ENCODE measurements at places on chromosomes 11 and 22.
A peak's percentile ranks its signal among the peaks of the same experiment; 100 is the strongest.

DNA sequence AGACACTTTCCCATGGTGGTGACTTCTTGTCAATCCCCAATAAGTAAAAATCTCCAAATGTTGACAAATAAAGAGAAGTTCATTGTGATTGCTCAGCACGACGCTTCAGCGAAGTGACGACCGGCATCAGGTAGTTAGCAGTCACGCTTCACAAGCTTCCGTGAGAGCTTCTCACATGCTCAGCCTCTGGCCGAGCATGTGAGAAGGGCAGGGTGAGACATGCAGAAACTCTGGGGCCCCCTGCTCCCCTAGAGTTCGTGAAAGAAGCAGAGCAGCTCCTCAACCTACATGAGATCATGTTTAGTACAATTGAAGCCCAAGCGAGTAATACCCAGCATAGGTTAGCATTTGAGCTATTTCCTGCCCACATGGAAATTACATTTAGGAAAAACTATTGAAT, 4.4 kb upstream of the C11orf16 start:
- DNase-seq = no peak

DNA sequence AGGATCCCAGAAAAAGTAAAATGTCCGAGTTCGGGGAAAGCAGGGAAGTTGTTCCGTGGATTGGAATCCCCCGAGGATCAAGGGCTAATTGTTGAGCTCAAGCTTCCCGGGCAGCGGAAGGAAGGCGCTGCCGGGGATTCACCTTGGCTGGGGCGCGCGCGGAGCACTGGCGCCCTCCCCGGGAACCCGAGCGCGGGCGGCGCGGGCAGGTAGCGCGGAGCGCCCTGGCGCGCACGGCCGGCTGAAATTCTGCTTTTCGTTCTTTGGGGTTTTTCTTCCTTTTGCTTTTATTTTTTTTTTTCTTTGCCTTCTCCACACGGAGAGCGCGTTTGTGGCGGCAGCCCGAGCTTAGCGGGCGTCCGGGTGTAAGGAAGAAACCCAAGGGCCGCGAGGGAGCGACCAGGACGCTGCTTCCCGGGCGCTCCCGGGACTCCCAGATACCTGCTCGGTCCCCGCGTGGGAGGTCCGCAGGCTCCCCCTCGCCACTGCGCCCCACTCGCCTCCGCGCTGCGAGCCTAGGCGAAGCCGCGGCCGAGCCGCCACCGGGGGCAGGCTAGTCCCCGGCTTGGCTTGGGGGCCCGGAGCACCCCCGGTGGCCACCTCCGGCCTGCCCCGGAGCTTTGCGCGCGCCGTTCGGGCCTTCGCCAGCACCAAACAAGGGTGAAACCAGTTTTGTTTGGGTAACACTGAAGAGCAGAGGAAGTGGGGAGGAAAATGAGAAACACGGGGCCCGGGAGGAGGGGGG, 4.8 kb upstream of the IGF2 start:
- no peak for DNase-seq

DNA sequence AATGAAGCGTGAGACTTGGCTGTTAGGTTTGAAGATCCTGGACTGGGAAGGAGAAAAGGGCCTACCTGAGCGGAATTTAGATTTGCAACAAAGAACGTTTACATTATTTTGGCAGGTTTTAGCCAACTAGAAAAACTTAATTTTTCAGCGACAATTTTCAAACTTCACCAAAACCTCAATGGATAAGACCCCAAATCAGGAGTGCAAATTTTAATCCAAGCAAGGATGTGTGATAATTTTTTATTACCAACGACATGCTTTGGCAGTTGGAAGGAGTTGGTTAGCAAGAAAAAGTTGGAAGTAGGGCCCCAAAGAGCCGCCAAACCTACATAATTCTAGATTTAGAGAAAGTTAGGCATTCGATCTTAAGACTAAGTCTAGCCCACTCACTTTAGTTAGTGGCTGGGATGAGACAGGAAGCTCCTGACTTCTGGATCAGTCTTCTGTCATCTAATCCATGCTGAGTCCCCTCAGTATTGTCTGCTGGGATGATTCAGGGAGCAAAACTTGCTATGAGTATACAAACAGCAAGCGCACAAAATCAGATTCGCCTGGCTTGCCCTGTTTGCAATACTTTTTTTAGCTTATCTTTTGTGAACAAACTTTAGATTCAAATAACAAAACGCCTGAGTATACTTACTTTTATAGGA, 787 bp upstream of the RDX start:
- DNase-seq = peak; percentile 18

GRCh38 chr11:1384199-1384970, 5.3 kb upstream of the BRSK2 start:
- no peak for DNase-seq

- DNase-seq = no peak
Measured at GRCh38 chr11:43010042-43010441, 301.8 kb upstream of the API5 start.

DNA sequence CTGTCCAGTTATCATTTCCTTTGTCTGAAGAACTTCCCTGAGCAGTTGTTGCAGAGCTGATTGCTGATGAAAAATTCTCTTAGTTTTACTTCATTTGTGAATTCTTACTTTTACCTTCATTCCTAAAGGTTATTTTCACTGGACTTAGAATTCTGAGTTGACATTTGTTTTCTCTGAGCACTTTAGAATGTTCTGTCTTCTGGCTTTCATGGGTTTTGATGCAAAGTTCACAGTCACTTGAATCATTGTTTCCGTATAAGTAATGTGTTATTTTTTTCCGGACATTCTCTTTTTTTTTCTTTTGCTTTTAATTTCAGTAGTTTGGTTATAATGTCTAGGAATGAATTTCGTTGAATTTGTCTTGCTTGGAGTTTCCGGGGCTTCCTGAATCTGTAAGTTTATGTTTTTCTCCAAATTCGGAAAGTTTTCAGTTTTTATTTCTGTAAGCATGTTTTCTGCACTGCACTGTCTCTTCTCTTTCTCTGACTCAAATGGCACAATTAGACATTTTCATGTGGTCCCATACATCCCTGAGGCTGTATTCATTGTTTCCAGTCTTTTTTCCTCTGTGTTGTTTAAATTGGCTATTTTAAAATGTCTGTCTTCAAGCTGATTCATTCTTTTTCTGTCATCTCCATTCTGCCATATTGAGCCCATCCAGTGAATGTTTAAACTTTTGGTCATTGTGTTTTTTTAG, 68.5 kb upstream of the NARS2 start:
- DNase-seq = no peak

DNA sequence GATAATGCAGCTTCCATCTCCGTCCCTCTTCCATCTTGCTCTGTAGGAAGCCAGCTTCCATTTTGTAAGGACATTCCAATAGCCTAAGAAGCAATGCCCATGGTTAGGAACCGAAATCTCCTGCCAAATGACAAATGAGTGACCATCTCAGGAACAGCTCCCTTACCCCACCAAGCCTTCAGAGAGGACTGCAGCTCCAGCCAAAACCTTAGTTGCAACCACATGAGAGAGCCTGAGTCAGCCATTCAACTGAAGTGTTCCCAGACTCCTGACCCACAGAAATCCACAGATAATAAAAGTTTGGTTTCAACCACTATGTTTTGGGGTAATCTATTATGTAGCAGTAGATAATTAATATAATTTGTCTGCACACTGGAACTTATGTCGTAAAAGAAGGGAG, 51.7 kb upstream of the LDLRAD3 start:
- DNase-seq = peak; percentile 3

DNA sequence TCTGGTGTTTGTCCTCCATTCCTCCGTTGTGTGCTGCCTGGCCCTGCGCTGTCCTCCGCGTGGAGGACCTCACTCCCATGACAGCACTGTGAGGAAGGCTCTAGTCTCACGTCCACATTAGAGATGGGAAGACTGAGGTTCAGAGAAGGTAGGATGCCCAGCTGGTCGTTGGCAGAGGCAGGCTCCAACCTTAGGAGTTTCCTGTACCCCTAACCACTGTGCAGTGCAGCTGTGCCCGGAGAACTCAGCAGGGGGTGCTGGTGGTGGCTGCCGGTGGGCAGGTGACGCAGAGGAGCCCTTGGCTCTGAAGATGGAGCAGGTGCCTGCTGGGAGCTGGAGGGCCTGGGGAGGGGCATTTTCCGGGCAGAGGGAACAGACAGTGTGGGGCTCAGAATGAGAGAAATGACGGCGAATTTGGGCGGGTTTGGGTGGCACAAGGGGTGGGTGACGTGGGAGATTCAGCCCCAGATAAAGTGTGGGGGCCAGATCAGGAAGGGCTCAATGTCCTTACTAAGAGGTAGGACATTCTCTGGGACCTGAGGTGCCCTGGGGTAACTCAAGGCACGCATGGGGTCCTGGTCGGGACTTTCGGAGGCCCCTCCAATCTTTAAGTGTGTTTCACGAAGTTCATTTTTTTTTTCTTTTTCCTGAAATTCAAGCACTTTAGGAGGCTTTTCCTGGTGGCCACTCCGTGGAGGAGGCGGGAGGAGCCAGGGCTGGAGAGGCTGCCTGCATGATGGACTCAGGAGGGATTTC, 535.0 kb downstream of the TBC1D22A start:
- no peak for DNase-seq

GRCh38 chr11:117039900-117040299, 58.3 kb downstream of the SIK3 start:
- no peak for DNase-seq

DNA sequence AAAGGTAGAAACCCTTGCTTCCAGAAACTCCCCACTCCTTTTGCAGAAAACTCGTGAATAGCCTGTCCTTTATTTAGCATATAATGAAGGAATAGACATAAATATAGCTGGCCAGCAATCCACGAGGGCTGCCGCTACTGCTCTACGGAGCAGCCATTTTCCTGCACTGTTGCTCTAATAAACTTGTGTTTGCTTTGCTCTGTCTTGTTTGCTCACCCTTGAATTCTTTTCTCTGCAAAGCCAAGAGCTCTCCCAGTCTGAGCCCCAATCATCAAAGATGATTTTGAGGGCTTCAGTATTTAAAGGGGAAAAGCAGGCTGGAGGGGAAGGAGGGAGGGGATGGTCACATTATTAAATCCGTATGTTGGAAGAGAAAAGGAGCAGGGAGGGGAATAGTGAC, 16.6 kb upstream of the CHKA start:
- DNase-seq = no peak

DNA sequence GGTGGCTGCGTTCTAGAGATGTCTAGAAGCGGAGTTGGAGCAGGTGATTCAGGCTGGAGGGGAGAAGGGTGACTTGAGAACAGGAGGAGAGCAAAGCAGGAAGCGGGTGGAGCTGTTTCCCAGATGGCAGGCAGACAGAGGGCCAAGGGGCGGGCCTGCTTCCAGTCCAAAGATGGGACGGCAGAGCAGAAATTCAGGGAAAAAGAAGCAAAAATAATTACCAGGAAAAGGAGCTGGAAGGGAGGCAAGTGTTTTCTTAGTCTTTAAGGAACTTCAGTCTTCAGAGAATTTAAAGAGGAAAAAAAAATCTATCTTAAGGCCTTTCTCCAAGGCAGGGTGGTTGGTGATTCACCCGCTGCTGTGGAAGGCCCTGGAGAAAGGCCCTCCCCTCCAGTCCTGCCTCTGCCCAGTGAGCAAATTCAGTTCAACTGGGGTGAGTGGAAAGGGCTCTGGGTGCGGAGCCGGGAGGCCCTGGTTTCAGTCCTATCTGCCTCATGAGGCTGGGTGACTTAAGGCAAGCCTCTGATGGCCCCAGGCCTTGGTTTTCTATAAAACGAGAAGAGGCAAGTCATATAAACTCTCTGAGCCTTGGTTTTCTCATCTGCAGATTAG, 4.5 kb upstream of the CREB3L1 start:
- DNase-seq = peak; percentile 73

- DNase-seq = no peak
Measured at GRCh38 chr11:69683764-69684333, 8.7 kb upstream of the LTO1 start.

GRCh38 chr11:128523641-128524040, 63.7 kb downstream of the ETS1 start:
- DNase-seq = peak; percentile 62

DNA sequence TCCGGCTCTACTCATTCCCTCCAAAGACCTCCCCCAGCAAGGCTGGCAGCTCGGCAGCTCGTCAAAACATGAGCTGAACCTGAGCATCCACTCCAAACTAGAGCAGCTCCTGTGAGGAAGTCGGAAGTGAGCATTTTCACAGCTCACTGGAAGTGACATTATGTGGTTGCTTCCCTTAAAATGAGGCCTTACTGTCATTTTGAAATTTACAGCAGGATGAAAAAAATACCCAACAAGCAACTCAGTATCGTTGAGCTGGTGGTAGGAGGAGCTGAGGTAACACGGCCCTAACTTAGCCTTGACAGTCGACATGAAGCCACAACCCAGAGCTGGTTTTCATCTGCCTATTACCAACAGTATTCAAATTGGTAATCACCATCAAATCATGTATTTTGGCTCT, 38.0 kb upstream of the ARFGAP3 start:
- no peak for DNase-seq

- no peak for DNase-seq
Measured at GRCh38 chr11:78685156-78685555, 110.5 kb upstream of the NARS2 start.

- no peak for DNase-seq
Measured at GRCh38 chr11:56103210-56103737, at the start of gene OR8H2. Gene OR8H2, plus strand, starts transcription at chr11:56103687. Its CDS starts 1,356 bp downstream, at chr11:56105043.

- no peak for DNase-seq
Measured at GRCh38 chr11:97269527-97269926, 879.7 kb downstream of the JRKL start.

DNA sequence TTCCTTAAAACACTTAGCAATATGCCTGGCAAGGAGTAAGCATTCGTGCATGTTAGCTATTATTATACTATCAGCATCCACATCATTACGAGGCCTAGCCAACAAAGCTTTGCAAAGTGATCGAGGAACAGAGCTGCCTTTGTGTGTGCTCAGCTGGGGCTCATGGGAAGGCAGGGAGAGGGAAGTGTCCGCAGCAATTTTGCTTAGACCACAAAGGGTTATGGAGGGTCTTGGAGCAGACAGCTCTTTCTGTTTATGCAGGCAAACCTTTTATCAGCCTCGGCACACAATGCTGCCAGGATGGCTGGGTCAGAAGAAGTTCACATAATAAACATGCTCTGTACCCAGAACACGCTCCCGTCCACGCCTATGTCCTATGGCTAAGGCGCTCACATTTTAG, 10.9 kb upstream of the DKK3 start:
- peak; percentile 67 for DNase-seq

DNA sequence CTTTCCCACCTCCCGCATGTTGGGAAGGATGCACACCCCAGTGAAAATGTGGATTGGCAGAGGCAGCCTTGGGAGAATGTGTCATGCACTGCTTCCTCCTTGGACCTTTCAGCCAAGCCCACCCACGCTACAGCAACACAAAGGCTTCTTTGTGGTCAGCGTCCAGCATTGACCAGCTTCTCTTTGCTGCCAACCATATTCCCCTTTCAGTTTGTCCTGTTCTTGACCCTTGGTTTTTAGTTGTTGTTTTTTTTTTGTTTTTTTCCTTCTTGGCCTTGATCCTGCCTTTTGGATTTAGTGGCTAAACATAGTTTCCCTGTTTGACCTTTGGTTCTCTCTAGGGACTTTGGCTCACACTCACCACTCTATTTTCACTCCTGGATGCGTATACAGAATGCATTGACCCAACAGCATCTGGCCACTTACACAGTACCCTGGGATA, 573.6 kb downstream of the INSC start:
- DNase-seq = no peak

DNA sequence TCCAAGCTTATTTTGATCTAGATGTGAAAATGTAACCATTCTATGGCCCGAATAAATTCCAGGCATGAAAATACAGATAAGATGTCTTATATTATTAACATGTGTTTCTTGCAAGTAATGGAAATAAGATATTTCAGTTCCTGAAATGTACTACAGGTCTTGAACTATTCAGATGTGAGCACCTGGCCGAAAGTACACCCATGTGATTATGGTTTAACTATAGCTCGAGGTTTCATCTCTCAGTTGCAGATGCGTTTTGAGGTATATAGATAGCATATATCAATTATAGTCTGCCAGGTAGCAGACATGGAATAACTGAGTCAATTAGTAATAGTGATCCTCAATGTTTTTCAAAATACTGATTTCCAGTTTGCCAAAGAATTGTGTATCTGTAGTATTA, 68.3 kb downstream of the DDIAS start:
- DNase-seq = no peak

- no peak for DNase-seq
Measured at GRCh38 chr22:27133019-27133431, 475.6 kb downstream of the MIAT start.
